ENCODE measurements at places on chromosomes 5 and 9. TPM values are rescaled to one million over a fixed set of nuclear protein-coding genes. Genes with fewer than 3 reads are reported as not detected.

- no peak for DNase-seq
Measured at GRCh38 chr5:76305269-76305668, 97.8 kb upstream of the IQGAP2 start.

- no peak for DNase-seq
Measured at GRCh38 chr9:95511616-95511931, 5.2 kb downstream of the PTCH1 start.

DNA sequence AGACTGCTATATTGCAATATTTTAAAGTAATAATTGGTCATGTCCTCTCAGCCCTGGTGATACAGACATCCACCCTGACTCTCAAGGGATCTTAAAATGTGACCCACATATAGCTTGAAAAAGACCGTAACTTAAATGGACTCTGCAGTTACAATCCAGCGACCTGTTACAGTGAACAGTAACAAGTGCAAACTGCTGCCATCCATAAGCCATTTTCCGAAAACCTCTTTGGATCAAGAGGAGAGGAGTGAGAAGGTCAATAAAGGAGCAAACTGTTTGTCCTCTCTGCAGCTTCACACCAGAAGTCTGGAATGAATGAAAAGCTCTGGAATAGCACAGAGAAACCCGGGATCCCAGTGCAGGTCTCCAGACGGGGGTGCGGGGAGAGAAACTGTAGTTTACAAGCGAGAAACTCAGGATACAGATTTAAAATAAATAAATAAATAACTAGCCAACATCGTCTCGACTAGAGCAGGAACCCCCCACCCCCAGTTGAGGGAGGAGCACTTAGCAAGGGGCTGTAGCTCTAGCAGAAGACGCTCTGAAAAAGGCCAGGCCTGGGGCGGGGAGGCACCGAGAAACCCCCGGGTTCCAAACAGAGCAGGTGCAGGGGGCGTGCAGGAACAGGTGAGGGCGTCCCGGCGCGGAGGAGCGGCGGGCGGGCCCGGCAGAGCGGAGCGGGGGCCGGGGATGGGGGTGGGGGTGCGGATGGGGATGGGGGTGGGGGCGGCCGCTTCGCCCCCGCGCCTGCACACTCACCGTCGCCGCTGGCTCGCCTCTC, 572 bp downstream of the ZDHHC21 start:
- DNase-seq, result no peak

DDX4 gene
- total RNA-seq, result 0.82 TPM

PTPRD gene
- 191 TPM for total RNA-seq

SMIM33 gene
- not detected for total RNA-seq

GARIN3 gene
- not detected for total RNA-seq

GRCh38 chr5:86500947-86501346, 116.8 kb upstream of the COX7C start:
- DNase-seq, result no peak

GRCh38 chr5:43590700-43591099, 12.3 kb upstream of the NNT start:
- DNase-seq, result no peak

FAM169A gene
- total RNA-seq, result 75.4 TPM

All from frontal cortex (tissue), 4 donors.